Chondrocyte (in vitro differentiated cells): ENCODE measurements at places on chromosomes 5 and 9.
A peak's percentile ranks its signal among the peaks of the same experiment; 100 is the strongest.

GRCh38 chr5:135466178-135467050, 14.3 kb upstream of the TIFAB start:
- DNase-seq, result peak; percentile 92

DNA sequence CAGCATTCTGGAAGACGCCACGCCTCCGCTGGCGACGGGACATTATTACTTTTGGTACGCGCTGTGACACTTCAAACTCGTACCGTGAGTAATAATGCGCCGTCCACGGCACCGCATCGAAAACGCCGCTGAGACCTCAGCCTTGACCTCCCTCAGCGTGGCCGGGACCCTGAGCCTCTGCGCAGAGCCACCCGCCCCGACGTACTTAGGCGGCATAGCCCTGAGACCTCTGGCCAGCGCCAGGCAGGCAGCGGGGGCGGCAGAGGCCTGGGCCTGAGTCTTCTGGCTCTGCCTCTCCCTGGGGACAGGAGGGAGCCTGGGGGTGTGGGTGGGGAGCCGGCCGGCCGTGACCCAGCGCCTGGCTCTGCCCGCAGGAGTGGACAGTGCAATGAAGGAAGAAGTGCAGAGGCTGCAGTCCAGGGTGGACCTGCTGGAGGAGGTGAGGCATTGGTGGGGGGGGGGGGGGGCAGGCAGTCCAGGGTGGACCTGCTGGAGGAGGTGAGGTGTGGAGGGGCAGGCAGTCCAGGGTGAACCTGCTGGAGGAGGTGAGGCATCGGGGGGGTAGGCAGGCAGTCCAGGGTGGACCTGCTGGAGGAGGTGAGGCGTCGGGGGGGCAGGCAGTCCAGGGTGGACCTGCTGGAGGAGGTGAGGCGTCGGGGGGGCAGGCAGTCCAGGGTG, 8.0 kb downstream of the EGFL7 start:
- no peak for DNase-seq

- no peak for DNase-seq
Measured at GRCh38 chr5:142871363-142872193, 101.4 kb downstream of the ARHGAP26 start.

- no peak for DNase-seq
Measured at GRCh38 chr9:98381311-98382103, 126.1 kb upstream of the TBC1D2 start.

DNA sequence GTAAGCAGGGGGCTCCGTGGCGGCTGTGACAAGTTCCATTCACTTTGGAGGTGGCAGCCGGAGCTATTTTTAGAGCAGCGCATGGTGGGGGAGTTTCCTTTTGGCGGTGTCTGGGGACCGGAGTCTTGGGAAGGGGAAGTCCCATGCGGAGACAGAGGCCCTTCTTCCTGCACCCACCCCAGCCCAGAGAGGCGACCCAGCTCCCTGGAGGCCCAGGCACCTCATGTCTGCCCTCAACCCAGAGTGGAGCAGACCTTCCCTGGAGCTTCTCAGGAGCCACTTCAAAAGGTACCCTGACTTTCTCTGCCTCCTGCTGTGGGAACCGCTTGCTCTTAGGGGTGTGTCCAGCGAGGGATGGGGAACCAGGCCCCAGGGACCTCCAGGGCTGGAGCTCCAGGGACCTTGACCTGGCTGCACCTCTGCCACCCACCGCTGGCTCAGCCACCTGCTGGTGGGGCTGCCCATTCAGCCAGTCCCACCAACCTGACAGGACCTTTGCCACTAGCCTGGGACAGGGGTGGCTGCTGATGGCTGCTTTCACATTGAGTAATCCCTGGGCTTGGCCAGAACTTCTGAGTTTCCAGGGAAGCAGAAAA, 34.1 kb downstream of the NEK6 start:
- DNase-seq, result no peak

DNA sequence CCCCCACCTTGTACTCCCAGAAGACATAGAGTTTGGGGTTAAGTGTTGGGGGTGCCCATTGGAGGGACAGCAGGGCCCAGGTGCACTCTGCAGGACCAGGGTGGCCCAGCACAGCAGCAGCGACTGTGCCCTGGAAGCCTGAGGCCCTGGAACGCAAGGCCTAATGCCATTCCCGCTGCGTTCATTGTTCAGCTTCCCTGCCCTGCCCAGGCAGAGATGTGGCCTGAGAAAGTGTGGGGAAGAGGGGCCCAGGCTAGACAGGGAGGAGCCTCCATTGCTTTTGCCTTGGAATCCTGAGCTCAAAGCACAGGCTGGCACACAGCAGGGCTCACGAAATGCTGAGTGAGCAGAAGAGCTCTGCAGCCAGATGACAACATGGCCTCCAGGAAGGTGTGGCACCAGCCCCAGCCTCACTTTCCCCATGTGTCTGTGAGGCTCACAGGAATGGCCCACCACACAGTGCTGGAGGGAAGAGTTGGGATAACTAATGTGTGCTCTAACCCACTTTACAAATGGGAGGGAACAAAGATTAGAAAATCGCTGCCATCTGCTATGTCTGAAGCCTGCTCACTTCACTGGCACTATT, 19.4 kb downstream of the S1PR3 start:
- no peak for DNase-seq

DNA sequence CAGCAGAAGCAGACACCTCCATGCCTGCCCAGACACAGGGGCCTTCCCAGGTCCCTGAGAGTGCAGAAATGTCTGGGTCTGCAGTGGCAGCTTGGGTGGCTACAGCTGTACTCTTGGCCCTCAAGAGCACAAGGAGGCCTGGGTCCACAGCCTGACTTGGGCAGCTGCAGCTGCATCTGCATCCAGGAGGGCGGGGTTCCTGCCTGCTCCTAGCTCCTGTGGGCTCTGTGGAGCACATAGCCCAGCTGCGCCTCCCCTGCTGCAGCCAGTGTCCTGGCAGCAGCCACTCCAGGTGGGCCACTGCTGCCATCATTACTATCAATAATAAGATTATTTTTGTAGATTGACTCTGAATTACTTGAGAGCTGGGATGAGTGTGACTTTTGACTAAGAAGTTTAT, 162.0 kb upstream of the PTCH1 start:
- DNase-seq, result no peak

DNA sequence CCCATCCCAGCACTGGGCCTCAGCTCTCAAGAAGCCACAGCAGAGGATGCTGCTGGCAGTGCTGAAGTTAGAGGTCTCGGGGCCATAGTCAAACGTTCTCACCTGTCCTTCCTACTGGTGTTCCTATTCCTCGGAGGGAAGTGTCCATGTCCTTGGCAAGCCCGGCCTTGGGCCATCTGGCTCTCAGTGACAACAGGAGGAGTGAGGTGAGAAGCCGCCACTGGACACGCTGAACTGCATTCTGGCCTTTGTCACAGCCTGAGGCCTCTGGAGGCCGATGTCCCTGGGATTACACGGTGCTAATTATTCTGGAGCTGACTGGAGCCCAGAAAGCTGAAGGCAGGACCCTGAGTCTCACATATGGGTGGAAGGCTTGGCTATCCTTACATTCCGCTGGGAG, 92.5 kb downstream of the OLFM1 start:
- no peak for DNase-seq

GRCh38 chr5:83364312-83365299, 106.9 kb upstream of the VCAN start:
- no peak for DNase-seq

- no peak for DNase-seq
Measured at GRCh38 chr9:109781541-109782197, 1.7 kb downstream of the PALM2AKAP2 start.

DNA sequence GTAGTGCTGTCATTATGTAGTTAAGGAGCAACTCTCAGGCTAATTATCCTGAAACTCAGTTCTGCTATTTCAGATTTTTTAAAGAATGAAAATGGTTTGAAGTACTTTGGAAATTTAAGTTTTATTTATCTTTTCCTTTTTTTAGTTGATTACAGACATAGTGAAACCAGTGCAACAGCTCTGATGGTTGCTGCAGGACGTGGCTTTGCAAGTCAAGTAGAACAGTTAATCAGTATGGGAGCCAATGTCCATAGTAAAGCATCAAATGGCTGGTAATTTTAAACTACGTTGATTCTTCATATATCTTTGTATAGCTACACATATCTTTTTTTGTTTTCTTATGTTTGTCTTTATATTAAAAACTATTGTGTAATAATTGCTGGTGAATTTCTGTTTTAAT, 34.9 kb downstream of the YTHDC2 start:
- DNase-seq, result no peak

GRCh38 chr5:131305906-131306305, 42.1 kb downstream of the CDC42SE2 start:
- no peak for DNase-seq

- DNase-seq, result no peak
Measured at GRCh38 chr5:53819482-53819881, 259.0 kb downstream of the NDUFS4 start.

DNA sequence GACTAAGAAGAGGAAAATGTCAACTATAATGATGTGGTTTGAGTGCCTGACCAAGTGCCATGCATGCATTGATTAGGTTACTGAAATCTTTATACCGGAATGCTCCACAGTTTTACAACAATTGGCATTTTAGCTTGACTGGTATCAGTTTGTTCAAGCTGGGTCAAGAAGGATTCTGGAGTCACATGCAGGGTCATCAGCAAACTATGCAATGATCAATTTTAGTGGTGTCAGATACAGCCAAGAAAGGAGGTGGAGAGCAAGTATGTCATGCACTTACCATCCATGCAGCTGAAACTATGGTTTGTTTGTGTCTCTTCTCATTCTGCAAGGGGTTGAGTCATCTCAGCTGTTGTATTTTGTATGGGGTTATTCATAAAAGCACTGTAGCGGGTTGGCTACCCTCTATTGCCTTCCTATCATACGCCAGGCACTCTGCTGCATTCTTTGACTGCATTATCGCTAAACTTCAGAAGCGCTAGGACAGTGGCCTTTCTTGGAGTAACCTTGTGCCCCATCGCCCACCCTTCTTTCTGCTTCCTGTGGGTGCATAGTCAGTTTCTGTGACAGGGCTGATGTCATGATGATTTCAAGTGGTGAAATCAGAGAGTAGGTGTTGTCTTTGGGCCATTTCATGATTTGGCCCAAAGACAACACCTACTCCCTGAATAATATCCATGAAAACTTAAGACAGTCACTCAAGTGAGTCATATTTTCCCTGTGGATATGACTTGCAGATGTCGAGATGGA, 145.4 kb downstream of the MTX3 start:
- DNase-seq, result no peak

GRCh38 chr9:22067196-22067595, 58.1 kb upstream of the CDKN2B start:
- no peak for DNase-seq

GRCh38 chr9:70419556-70420440, 5.3 kb upstream of the KLF9 start:
- peak; percentile 98 for DNase-seq

- DNase-seq, result no peak
Measured at GRCh38 chr5:139167063-139167462, 31.1 kb downstream of the SIL1 start.

GRCh38 chr5:14724633-14725032, 60.1 kb downstream of the OTULIN start:
- no peak for DNase-seq

DNA sequence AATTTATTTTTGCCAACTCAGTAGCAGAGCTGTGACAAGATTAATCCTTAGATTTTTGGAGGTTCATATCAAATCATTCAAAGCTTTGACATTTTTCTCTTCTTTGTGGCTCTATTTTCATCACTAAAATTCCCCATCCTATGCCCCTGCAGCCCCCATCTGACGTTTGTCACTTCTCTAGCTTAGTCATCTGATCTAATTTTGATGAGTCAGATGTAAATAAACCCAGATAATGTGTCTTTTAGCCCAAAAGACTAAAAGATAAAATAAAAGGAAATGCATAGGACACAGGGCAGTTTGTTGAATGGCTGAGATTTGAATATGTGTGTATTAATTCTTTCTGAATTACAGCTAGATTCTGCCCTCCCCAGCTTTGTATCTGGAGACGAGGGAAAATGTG, 897 bp upstream of the HSPB3 start:
- DNase-seq, result no peak

DNA sequence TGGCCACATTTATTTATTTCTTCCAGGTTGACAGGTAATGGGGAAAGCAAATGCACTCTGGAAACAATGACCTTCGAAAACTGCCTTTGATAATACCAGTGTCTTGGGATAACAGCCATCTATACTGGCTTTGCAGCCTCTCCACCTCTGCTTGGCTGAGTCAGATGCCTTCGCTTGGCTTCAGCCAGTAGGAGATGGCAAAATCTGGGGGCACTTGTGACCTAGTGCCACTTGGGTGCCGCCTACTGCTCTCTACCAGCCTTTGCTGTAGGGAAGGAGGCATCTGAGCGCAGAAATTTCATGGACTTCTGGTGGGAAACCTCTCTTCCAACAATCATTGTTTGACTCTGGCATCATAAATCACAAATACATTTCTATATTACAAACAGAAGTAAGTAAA, 21.8 kb downstream of the FYB1 start:
- no peak for DNase-seq

DNA sequence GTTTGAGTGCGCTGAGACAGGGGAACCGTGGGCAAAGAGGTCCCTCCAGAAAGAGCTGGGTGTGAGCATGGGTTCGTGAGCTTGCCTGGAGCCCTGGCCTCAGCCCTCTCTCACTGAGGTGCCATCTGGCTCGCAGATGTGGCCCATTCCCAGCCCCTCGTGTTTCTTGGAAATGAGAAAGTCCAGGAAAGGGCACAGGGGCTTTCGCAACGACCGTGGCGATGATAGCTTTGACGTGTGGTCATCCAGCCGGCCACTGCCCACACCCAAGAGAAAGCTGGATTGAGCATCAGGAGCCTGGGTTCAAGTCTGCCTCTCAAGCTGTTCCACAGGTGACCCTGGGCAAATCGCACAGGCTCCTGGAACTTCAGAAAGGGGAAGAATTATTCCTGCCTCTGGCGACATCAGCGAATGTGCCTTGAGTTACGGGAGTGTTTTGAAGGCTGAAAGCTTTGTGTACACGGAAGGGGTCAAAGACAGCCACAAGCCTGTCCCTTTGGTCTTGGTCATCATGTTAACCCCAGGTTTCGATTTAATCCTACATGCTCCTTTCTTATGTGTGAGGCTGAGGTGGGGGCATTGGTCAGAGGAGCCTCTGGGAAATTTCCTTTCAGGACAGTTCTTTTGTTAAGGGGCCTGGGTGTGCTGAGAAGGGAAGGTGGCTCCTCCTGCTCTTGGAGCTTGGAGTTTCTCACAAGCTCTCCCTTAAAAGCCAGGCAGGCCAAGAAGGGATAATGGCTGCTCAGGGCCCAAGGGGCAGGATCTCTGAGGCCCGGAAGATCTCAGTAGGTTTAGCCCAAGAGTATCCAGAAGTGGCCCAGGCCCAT, 41.7 kb upstream of the IL17B start:
- DNase-seq, result no peak

DNA sequence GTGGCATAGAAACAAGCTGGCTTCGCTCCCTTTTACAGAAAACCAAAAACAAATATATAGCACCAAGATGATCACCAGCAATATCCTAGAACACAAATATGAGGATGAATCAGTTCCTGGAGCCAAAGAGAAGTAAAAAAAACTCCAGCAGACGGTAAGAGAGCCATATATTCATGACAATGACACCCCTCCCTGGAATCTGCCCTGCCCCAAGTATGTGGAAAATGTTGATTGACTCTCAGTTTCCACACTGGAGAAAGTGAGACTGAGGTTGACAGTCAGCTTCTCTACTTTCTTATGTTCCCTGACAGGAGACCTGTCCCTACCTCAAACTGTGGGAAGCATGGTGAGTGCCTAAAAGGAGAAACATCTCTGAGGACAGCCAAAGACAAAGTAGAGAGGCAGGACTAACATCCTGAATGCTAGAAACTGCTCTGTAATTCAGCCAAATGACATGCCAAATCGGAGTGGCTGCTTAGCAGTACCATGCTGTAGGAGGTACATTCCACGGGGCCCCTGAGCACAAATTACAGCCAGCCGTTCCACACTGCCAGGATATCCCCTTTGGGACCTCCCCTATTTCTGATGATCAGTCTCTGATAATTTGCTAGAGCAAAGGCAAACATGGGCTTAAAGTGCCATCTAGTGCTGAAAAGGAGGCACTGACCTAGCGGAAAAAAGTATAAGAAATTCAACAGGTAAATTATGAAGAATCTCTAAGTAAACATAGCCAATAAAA, 424.0 kb upstream of the RGMB start:
- no peak for DNase-seq
